Hair follicular keratinocyte (primary cell): ENCODE measurements at places on chromosomes 1 and 21. TPM values are rescaled to one million over a fixed set of nuclear protein-coding genes. Genes with fewer than 3 reads are reported as not detected.

Gene OPTC
- total RNA-seq, result not detected in 2 replicates

Gene FOXD2
- 0.08 and 0.15 TPM in 2 replicates for total RNA-seq

Gene SLC44A3
- 1.5 and 2.5 TPM in 2 replicates for total RNA-seq

Gene FRRS1
- 8.5 and 11.7 TPM in 2 replicates for total RNA-seq

Gene FLG2
- not detected in 2 replicates for total RNA-seq

Gene CAPN8
- total RNA-seq, result not detected in 2 replicates

Gene SPRTN
- 20.3 and 31.2 TPM in 2 replicates for total RNA-seq

Gene DISP1
- 0.19 and 1.2 TPM in 2 replicates for total RNA-seq

Gene NID1
- total RNA-seq, result 4.6 and 8.4 TPM in 2 replicates

Gene TRNAU1AP
- total RNA-seq, result 22.3 and 28.1 TPM in 2 replicates

Gene TTC39A
- 0.78 and 3.2 TPM in 2 replicates for total RNA-seq

Gene LMX1A
- not detected in 2 replicates for total RNA-seq

Gene CSF3R
- total RNA-seq, result not detected in 2 replicates

Gene OR2M3
- not detected in 2 replicates for total RNA-seq
